ENCODE measurements at places on chromosomes 4 and X. TPM values are rescaled to one million over a fixed set of nuclear protein-coding genes. Genes with fewer than 3 reads are reported as not detected.

DNA sequence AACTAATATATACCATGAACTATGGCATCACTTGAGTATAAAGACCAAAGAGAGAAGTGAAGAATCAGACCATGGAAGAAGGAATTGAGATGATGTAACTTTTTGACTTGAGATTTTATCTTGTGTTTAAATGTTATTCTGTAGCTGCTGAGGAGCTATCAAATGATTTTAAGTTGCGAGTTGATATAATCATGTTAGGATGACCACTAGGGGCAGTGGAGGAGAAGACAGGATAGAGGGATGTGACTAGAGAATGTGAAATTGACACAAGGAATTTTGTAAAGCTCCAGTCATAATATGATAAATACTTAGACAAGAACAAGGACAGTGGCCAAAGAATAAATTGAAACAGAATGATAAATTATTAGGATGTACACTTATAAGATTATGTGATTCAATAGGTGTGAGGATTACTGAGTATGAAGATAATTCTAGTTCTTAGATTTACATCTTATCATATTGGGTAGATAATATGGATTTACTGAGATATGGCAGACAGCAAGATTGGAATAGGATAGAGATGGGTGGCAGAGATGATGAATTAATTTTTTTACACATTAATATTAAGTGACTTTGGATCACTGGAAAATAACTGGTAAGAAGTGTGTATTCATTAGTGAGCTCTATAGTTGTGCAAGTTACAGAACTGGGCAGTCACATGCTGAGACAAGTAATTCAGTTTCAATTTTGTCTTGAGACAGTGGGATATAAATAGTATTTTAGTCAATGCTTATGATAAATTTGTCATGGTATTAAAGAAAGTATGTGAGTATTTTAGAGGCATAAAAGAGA lies 816.0 kb upstream of the PCDH10 start:
- no peaks in the 10 kb centered on the region for H3K4me1 ChIP-seq
- DNase-seq, result no peak
- no peak overlapping the region for H3K4me3 ChIP-seq
- H3K27me3 ChIP-seq, result no peaks in the 10 kb centered on the region
- H3K27ac ChIP-seq, result no peak overlapping the region

GRCh38 chr4:91058345-91058744 lies 931.2 kb downstream of the CCSER1 start:
- no peak overlapping the region for H3K4me3 ChIP-seq
- no peak overlapping the region for H3K27ac ChIP-seq
- H3K27me3 ChIP-seq, result no peaks in the 10 kb centered on the region
- H3K4me1 ChIP-seq, result no peaks in the 10 kb centered on the region

SLC9A7 gene
- total RNA-seq, result 3.1 TPM

DNA sequence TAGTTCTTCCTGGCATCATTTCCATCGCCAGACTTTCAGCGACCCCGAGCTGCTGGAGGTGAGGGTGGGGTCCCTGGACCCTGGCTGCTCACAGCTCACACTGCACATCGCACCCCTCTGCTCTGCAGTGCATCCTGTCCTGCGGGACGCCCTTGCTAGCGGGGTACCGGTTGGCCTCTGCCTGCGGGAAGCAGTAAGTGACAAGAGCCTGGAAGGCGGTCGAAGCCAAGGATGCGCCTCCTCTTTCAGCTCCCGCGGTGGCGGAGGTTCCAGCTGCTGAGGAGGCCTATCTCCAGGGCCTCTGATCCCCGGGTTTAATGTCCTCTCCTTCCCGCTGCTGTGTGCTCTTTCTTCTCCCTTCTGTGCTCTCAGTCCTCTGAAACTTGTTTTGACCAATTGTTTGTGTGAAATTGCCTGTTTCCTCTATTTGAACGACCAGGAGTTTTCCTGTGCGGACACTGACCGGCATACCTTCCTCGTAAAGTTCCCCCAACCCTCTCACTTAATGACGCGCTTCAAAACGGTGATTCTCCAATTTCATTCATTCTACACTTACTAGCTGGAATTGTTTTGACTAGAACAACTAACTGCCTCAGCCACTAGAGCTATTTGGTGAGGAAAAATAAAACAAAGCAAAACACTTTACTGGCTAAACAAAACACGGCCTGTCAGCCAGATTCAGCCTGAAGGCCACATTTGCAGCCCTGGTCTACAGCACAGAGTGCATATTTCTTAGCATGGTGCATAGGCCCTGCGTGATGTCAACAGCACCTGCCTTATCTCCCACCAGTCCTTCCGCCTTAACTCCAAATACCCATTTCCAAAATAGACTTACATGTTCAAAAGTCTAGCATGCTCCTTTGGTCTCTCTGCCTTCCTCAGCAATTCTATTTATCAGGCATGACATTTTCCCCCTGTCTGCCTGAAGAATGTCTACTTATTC lies 28.0 kb downstream of the MGAT4D start:
- peaks cover 10% of the 10 kb centered on the region for H3K27me3 ChIP-seq
- no peak overlapping the region for H3K4me3 ChIP-seq
- no peak for DNase-seq
- no peak overlapping the region for H3K27ac ChIP-seq

NAA11 gene
- total RNA-seq, result not detected

MAP9 gene
- total RNA-seq, result 2.4 TPM

GRCh38 chr4:72918362-72918761 lies 151.2 kb downstream of the COX18 start:
- H3K27ac ChIP-seq, result no peak overlapping the region
- DNase-seq, result no peak

RBMXL3 gene
- total RNA-seq, result not detected

- DNase-seq, result no peak
- no peak overlapping the region for H3K27ac ChIP-seq
- H3K4me1 ChIP-seq, result no peaks in the 10 kb centered on the region
- no peaks in the 10 kb centered on the region for H3K27me3 ChIP-seq
Measured at GRCh38 chr4:22030307-22030706, 81.7 kb upstream of the KCNIP4 start.

GRCh38 chr4:47071901-47072341 lies 40.6 kb downstream of the GABRB1 start:
- no peak overlapping the region for H3K4me3 ChIP-seq
- H3K4me1 ChIP-seq, result no peaks in the 10 kb centered on the region
- no peaks in the 10 kb centered on the region for H3K36me3 ChIP-seq
- no peaks in the 10 kb centered on the region for H3K27me3 ChIP-seq
- H3K27ac ChIP-seq, result no peak overlapping the region

- H3K27ac ChIP-seq, result no peak overlapping the region
- no peaks in the 10 kb centered on the region for H3K27me3 ChIP-seq
- no peak for DNase-seq
- H3K4me3 ChIP-seq, result no peak overlapping the region
Measured at GRCh38 chr4:141340458-141340857, 119.8 kb downstream of the ZNF330 start.

GRCh38 chr4:148998719-148999118 lies 556.5 kb upstream of the NR3C2 start:
- H3K36me3 ChIP-seq, result no peaks in the 10 kb centered on the region
- H3K4me3 ChIP-seq, result no peak overlapping the region
- no peaks in the 10 kb centered on the region for H3K4me1 ChIP-seq
- no peak overlapping the region for H3K27ac ChIP-seq

DNA sequence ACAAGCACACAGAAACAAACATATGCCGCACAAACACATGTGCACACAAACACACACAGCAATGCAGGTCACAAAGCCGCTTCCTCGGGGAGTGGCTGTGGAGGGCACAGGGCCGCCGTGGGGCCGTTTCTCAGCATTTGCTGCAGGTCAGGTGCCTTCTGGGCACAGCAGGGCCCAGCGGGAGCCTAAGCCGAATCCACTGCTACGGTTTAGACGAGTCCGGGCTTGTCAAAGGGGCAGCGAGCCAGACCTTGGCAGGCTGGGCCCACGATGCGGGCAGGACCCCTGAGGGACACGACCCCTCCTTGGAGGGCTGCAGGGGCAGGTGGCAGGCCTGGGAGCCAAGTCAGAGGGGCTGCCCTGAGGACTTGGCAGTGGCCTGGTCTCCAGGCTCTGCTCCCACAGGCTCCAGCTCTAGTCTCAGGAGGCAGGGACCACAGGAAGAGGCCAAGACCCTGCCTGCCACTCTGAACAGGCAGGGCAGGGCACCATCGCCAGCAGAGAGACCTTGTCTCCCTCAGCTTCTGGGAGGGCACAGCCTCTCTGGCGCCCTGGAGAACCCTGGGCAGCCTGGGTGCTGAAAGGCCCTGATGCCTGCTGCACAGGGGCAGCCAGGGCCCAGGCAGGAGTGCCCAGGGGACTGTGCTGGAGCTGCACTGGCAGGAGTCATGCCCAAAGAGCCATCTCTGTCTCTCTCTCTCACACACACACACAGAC lies 5.5 kb upstream of the ATP2B3 start:
- peaks cover 5% of the 10 kb centered on the region for H3K27me3 ChIP-seq
- no peaks in the 10 kb centered on the region for H3K4me1 ChIP-seq
- no peak for DNase-seq
- H3K36me3 ChIP-seq, result no peaks in the 10 kb centered on the region

GRCh38 chrX:20409991-20410390 lies 143.3 kb upstream of the RPS6KA3 start:
- H3K36me3 ChIP-seq, result no peaks in the 10 kb centered on the region
- no peaks in the 10 kb centered on the region for H3K27me3 ChIP-seq
- H3K27ac ChIP-seq, result no peak overlapping the region
- no peaks in the 10 kb centered on the region for H3K4me1 ChIP-seq
- H3K4me3 ChIP-seq, result no peak overlapping the region

GRCh38 chrX:1424147-1424851 lies 28.4 kb downstream of the ASMTL start:
- peak; percentile 24 for DNase-seq
- no peak overlapping the region for H3K27ac ChIP-seq
- H3K4me1 ChIP-seq, result no peaks in the 10 kb centered on the region
- peaks cover 55% of the 10 kb centered on the region for H3K36me3 ChIP-seq
- H3K27me3 ChIP-seq, result no peaks in the 10 kb centered on the region

DNA sequence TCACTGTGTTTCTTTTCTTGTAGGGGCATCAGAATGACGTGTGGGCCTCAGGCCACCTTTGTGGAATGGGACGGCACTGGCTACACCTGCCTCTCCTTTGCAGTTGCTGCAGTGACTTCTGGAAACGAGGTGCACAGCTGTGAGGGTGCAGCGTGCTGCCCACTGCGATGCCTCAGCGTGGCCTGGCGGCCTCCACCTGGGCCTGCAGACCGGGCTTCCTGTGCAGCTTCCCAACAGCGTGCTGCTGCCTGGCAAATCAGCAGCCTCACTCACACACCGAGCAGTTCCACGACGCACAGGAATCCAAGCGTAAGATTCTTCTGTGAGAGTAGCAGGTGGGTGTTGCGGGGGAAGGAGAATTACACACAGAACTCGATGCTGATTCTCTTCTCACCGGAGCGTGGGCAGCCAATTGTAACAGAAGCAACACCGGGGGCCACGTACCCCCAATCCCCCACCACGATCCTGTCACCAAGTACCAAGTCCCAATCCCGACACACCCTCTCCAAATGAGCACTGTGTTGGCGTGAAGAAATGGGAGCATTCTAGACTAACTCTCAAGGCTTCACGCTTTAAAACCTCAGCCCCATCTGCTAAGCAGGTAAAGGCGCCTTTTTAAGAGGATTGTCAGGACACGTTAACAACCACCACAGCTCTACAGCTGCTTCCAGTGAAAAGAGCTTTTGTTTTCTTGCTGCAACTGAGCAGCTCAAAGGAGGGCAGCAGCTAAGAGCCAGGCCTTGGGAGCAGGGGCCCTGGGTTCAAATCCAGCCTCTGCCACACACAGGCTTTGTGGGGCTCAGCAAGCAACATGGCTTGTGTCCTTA lies 16.9 kb downstream of the WDR1 start:
- H3K4me1 ChIP-seq, result peaks cover 96% of the 10 kb centered on the region
- H3K27ac ChIP-seq, result no peak overlapping the region
- DNase-seq, result no peak
- no peak overlapping the region for H3K4me3 ChIP-seq

DNA sequence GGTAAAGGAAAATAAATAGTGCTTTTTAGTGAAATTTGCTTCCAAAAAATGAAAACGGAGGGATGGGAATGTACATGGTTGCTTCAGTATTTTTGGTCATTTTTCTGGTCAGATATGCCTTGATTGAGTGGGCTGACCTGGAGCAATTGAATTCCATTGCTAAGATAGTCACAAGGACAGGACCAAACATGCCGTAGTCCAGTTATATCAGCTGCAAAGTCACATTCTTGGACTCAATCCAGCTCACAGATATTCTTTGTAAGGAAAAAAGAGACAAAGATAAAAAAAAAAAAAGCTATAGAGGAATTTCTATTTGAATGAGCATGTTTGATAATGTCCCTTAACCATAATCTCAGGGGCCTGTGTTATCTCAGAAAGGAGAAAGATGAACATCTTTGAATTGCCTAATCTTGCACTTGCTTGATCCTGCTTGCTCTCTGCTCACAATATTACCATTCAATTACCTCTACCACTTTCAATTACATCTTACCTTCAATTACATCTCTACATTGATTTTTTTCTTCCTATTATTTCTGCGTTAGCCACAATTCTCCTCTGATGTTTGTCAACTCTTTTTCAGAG lies 75.4 kb upstream of the PACRGL start:
- H3K36me3 ChIP-seq, result no peaks in the 10 kb centered on the region
- H3K27me3 ChIP-seq, result no peaks in the 10 kb centered on the region
- DNase-seq, result no peak

MAGEC1 gene
- total RNA-seq, result not detected

GRCh38 chr4:66691101-66691500 lies 854.2 kb downstream of the CENPC start:
- DNase-seq, result no peak
- H3K27ac ChIP-seq, result no peak overlapping the region
- no peaks in the 10 kb centered on the region for H3K4me1 ChIP-seq
- no peaks in the 10 kb centered on the region for H3K27me3 ChIP-seq
- no peaks in the 10 kb centered on the region for H3K36me3 ChIP-seq

FAM241A gene
- total RNA-seq, result 3.3 TPM

GRCh38 chr4:151728006-151728405 lies 32.8 kb downstream of the GATB start:
- H3K4me1 ChIP-seq, result peaks cover 12% of the 10 kb centered on the region
- no peak overlapping the region for H3K27ac ChIP-seq
- H3K4me3 ChIP-seq, result no peak overlapping the region
- no peak for DNase-seq

SRPX gene
- total RNA-seq, result 46.5 TPM

All from suprapubic skin (tissue), 4 donors.